ENCODE measurements at places on chromosomes 5 and 9.

DNA sequence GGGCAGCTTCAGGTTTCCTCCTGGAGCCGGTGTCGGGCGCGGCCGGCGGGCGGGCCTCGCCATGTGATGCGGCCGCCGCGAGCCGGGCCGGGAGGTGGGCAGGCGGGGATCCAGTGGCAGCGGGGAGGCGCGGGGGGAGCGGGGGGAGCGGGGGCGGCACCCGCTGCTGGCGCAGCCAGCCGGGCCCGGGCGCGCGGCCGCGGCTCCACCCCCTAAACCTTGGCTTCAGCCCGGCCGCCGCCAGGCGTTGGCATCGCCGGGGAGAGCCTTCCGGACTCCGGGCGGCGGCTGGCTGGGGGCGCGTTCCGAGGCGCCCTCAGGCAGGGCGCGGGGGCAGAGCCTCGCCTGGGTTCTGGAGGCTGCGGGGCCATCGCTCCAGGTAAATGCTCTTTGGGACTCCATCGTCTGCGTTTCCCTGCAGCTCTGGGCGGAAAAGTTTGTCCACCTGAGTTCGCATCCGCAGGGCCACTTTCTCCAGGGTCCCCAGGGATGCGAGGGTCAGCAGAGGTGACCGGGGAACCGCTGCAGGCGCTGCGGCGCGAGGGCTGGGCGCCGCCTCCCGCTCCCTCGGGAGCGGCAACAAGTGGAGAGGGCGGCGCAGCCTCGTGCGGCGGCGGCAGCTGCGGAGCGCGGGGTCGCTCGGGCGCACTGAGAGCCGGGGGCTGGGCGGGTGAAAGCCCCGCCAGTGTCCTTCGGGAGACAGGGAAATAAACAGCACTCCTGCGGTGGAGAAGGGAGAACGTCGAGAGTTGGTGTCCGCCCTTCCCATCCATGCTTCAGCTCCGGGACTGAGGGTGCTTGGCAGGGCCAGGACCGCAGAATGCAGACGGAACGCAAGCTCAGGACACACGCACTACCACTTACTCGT lies at the start of gene ARHGEF28:
Gene ARHGEF28, plus strand, starts transcription at position 253 of the 868 bp plus-strand sequence. CDS start 58,656 bp downstream, outside the sequence.
- peak; percentile 85 for DNase-seq

- DNase-seq = no peak
Observed at GRCh38 chr5:178335302-178336030, 102.9 kb upstream of the PHYKPL start.

DNA sequence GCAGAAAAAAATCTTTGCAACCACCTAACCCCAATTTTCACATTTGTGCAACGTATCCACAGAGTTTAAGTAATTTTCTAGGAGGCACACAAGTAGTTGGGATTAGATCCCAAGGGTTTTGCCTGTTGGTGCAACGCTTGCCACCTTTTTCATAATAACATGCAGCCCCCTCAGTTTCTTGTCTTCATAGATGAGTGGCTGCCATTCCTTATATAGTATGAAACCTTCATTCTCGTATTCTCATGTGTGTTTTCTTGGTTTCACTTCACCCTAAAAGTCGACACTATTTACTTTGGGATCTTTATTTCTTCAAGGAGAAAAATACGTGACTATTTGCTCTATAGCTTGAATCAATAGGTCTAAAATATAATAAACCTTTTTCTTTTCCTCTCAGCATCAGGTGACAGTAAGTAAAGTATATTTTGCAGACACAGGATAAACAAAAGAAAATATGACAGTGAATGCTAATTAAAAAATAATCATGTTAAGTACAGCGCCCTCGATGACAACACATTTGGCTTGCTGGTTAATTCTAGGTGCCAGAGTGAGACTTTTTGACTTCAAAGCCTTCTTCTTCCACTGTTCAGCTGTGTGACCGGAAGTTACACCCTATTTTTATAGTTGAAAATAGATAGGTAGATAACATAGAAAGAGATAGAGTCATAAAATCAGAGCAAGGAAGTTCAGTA lies 342.8 kb upstream of the CCNG1 start:
- DNase-seq = no peak

GRCh38 chr9:109258481-109259302 lies 62.2 kb downstream of the EPB41L4B start:
- DNase-seq = no peak

- no peak for DNase-seq
Observed at GRCh38 chr5:90290648-90291047, 118.9 kb downstream of the CETN3 start.

DNA sequence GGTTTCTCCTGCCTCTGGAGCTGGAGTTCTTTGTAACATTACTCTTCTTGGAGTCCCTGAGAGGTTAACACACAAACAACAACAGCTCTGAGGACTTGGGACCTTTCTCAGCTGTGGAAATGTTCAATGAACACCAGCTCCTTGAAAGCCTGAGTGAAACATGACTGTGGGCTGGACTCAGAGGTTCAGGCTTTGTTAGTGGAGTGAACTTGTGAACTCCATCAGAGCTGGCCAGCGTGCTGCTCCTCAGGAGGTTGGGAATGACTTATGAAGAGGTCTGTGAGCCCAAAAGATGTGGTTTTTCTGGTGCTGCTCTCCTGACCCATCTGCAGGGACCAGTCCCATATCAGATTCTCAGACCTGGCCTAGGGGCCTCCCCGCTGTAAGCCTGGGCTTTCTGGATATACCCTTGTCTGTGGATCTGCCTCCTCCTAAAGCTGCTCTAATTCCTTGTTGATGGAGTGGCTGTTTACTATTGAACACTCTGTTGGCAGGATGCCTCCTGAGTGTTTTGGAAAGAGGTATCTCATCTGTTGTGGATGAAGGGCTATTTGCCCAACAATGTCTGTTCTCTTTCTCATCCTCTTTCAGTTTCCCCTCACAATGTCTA lies 170.0 kb upstream of the GDNF start:
- no peak for DNase-seq

DNA sequence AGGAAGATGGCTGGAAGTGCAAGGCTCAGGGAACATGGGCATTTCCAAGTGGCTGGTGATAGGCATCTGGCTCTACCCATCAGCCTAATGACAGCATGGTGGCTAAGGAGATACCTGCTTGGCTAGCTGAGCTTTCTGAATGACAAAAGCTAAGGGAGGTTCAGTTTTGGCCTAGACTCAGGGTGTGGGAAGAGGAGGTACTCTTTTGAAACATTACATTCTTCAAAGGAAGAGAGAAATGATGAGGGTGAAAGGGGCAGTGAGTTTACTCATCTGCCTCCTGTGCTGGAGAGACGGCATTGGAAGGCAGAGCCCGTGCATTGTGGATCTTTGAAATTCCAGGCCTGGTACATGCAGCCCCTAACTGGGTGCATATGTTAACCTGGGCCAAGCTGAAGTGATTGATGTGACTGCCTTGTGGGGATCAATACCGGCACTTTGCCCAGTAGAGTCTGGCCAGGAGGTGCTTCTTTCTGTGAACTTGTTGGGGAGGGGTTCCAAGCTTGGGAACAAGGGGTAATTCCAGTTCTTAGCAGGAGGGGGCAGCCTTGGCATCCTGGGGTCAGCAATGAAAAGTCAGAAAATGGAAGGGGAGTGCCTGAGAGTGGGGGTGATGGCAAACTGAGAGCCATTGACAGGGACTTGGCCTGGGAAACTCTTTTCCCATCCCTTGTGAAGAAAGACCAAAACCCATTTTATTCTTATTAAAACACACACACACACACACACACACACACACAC lies 108.6 kb downstream of the ACER2 start:
- DNase-seq = no peak

DNA sequence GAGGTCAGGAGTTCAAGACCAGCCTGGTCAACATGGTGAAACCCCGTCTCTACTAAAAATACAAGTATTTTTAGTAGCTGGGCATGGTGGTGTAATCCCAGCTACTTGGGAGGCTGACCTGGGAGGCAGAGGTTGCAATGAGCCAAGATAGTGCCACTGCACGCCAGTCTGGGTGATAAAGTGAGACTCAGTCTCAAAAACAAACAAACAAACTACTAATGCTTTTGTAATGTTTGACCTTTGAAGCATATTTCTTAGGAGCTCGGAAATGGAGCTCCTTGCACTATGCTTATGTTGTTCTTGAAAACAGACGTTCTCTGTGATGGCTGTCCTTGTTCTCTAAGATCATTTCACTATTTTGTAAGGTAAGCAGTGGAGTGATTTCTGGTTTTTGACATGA lies 6.0 kb downstream of the F2RL2 start:
- no peak for DNase-seq

DNA sequence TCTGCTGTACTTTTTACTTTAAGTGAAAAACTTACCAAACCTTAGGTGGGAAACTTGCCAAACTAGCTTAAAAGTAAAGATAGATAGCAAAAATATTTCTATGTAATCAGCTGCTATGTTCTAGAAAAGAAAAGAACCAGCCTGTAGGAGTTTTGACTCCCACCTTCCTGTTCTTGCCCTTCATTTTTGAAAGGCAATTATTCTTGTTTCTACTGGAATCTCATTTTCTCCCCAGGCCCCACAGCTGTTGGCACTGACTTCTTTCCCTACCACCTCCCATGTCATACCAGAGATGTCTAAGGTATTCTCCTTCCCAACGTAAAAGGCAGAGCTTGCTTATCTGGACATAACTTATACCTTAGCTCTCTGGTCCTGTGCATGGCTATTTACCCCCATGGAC lies 389.7 kb downstream of the ARHGEF28 start:
- no peak for DNase-seq

- no peak for DNase-seq
Observed at GRCh38 chr5:53151713-53152458, 42.3 kb upstream of the MOCS2 start.

DNA sequence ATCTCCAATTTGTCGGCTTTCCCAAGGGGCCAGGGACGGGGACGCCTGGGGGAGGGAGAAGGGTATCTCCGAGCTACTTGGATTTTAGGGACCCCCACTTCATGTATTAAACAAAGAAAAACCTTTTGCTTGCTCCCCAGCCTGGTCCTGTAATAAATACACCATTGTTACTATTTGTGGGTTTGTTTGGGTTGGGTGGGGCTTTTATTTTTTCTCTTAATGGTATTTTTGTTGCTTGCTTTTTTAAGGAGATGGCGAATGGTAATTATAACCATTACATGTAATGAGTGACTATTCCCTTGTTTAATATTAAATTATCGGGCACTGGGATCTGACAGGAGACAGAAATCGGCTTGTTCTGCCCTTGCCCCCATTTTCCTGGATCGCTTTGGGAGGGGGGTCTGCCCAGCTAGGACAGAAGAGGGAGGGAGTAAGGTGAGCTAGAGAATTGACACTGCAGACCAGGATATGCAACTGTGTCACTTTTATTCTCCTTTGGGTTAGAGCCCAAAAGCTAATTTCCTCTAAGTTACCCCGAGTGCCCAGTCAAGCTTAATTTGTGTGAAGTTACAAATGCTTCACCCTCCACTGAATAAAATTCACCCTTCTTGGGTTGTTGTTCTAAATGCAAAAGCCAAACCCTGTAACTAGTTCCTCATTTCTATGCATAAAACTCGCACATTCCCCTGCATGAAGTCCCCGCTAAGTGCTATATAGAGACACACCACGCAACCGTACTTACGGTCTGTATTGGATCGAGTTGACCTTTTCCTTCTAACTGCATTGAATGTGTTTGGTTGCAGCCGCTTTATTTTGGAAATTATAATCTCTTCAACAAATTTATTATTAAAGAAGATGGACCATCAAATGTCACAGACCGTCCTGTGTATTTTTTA lies 1.6 kb upstream of the ZNF608 start:
- DNase-seq = no peak

DNA sequence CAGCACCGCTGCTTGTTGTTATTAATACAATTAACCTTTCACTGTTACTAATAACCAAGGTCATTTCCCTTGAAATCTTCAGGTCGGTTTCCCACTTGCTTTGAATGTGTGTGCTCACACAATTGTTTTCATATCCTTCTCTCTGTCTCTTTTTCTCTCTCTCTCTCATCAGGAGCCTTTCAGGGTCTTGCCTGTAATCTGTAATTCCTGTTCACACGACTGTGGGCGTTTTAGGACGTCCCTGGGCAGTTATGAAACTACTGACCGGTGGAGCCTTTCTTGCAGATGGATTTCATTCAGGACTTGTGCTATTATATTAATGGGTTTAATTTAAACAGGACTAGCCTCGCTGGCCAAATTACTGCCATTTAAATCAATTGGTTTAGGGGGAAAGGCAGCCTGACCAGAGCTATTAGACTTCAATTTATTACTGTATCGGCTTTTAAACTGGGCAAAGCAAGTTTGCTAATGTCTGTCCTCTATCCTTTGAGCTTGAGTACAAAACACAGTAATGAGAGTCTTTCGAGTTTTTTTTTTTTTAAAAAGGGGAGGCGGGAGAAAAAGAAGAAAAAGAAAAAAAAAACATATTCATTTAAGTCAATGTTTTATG lies 316.0 kb upstream of the TLE4 start:
- no peak for DNase-seq

- DNase-seq = no peak
Observed at GRCh38 chr9:91043811-91044175, 242.2 kb downstream of the SYK start.

- DNase-seq = no peak
Observed at GRCh38 chr9:110939047-110939446, 99.2 kb downstream of the LPAR1 start.

DNA sequence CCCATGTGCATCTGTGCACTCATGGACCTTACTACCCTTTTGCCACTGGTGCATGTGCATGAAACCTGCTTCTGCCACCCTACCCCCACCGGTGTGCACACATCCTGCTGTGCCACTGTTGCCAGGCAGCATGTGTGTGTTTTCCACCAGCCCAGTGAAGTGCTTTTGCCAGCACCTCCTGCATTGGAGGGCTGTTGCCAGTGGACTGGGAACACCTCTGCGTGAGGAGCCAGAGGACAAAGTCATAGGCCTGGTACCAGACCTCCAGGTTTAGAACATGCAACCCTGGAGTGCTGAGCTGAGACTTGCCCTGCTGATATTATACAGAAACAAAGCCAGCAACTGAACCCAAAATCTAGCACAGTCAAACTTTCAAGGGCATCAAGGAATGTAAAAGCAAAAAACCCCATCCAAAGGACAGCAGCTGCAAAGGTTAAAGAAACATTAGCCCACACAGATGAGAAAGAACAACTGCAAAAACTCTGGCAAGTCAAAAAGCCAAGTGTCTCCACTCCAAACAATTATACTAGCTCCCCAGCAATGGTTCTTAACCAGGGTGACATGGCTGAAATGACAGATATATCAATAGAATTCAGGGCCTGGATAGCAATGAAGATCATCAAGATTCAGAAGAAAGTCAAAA lies 70.6 kb upstream of the PTPN3 start:
- no peak for DNase-seq

GRCh38 chr5:172939611-172940267 lies 19.5 kb upstream of the RPL26L1 start:
- DNase-seq = no peak

DNA sequence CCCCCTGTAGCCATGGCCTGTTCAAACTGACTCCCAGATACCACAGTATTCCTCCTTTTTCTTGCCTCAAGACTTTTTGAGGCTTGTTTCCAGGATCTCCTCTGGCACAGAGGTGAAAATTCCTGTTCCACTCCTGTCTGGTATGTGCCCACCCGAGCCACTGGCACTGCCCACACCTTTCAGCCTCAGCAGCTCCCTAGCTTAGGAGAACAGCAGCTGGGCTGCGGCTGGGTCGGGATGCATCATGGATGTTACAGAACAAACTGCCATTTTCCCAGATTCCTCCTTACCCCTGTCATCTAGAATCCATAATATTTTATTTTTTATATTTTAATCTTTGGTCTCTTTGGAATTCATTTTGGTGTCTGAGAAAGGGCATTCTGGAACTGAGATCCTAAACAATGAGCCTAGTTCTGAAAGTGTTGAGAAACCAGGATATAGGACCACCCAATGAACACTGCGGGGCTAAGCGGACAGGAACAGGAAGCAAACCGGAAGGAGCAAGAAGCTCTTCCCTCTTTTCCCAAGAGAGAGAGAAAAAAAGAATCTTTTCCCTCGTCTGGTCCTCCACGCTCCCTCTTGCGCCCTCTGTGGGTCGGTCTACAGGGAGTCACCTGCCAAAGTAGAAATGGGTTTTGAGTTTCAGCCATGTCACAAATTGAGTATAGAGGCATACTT lies 12.5 kb downstream of the OR2S2 start:
- peak; percentile 59 for DNase-seq

Measured in 8988T (cell line).